ENCODE measurements at places on chromosomes 6 and 20. TPM values are rescaled to one million over a fixed set of nuclear protein-coding genes. Genes with fewer than 3 reads are reported as not detected.

- H3K4me3 ChIP-seq, result no peak overlapping the region
- H3K27ac ChIP-seq, result no peak overlapping the region
- H3K27me3 ChIP-seq, result no peaks in the 10 kb centered on the region
- DNase-seq, result no peak
- no peaks in the 10 kb centered on the region for H3K4me1 ChIP-seq
Observed at GRCh38 chr20:5767493-5768098, 17.4 kb downstream of the SHLD1 start.

DNA sequence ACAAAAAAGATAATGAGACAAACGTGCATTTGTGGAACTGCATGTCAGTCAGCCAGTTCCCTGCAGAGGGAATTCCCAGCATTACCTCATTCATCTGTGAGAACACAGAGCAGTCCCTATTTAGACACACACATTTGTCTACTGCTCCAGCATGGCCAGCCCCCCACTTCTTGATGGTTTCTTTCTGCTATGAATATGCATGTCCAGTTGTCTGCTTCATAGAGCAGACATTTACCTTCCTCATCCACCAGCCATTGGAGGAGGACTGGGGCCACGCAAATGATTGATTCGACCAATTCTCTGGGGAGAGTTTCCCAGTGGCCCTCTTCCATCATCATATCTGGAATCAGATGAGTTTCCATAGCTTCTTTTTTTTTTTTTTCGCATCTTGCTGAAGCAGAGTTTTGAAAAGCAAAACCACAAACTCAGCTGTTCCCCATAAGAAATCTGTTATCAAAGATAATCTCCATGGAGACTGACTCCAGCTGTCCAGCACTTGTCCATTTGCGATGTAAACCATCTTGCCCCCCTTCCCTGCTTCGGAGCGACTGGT is 11.8 kb downstream of the ENPP1 start:
- no peak overlapping the region for H3K27ac ChIP-seq
- H3K27me3 ChIP-seq, result no peaks in the 10 kb centered on the region
- no peaks in the 10 kb centered on the region for H3K4me1 ChIP-seq
- no peak overlapping the region for H3K4me3 ChIP-seq
- no peak for DNase-seq
- H3K36me3 ChIP-seq, result no peaks in the 10 kb centered on the region

The DDR1 gene
- total RNA-seq, result 181 TPM

DNA sequence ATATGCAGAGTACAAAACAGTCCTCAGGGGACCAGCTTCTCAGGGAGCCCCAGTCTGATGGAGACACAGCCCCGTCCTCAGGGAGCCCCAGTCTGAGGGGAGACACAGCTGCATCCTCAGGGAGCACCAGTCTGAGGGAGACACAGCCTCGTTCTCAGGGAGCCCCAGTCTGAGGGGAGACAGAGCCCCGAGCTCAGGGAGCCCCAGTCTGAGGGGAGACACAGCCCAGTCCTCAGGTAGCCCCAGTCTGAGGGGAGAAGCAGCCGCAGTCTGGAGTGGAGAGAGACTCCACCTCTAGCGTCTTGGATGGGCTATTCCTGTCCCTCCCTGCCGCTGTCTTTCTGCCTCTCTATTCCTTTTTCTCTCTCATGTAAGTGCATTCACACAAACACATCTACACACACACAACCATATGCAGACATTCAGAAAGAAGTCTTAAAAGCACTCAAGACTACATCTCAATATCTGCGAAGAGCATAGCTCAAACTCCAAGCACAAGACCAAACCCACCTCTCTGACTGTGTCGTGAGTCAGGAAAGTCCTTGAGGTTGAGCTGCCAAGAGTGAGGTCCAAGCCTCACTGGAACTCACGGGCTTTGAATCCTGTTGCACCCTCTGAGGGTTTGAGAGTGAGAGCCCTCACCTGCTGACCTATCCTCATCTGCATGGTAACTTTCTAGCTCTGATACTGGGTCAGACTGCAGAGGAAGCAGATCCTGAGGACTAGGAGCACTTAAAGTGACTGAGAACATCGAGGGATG is 53.1 kb upstream of the SAYSD1 start:
- no peaks in the 10 kb centered on the region for H3K27me3 ChIP-seq
- H3K27ac ChIP-seq, result no peak overlapping the region
- H3K4me3 ChIP-seq, result no peak overlapping the region
- H3K4me1 ChIP-seq, result no peaks in the 10 kb centered on the region
- no peaks in the 10 kb centered on the region for H3K36me3 ChIP-seq

GRCh38 chr6:24865161-24865560 is 66.4 kb upstream of the ARMH2 start:
- no peak overlapping the region for H3K4me3 ChIP-seq
- no peak overlapping the region for H3K27ac ChIP-seq
- no peaks in the 10 kb centered on the region for H3K27me3 ChIP-seq
- H3K36me3 ChIP-seq, result peaks cover 37% of the 10 kb centered on the region
- no peak for DNase-seq

DNA sequence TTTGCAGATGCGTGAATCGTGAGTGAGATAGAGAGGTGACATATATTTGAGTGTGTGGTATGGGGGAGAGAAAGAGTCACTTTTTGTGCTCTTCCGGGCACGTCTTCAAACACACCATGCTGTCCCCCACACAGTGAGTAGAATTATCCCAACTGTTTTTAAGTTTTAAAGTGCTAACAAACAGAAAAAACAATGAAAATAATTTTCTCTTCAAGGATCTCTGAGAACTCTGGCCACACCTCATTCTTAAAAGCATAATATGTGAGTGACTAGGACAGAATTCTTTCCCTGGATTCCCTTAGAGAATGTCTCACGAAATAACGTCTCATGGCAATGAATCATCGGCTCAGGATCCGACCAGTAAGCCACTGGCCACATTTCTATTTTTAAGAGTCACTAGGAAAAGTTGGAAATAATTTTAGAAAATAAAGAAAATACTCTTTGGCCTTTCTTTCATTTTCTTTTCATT is 235.7 kb upstream of the ZNF217 start:
- H3K4me3 ChIP-seq, result no peak overlapping the region
- DNase-seq, result no peak

The PKIG gene
- 25.4 TPM for total RNA-seq

The ENPP5 gene
- 7.8 TPM for total RNA-seq

- no peak for DNase-seq
- H3K4me3 ChIP-seq, result no peak overlapping the region
- H3K36me3 ChIP-seq, result no peaks in the 10 kb centered on the region
- H3K4me1 ChIP-seq, result no peaks in the 10 kb centered on the region
Observed at GRCh38 chr6:126600258-126600916, 260.5 kb downstream of the CENPW start.

DNA sequence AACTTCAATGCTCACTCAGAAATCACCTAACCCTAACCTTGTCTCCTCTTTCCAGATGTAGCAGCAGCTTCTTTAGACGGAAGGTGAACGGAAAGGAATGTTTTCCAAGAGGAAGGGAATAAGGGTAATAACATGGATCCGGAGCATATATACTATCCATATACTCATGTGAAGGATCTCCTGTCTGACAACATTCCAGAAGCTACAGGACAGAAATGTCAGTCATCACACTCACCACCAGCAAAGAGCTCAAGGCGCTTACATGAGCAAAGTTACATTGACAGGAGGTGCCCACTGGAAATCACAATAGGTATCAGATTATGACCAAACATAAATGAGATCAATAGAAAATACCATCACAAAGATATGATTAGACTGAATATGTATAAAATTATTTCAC is 122.1 kb upstream of the CCDC28A start:
- DNase-seq, result no peak
- H3K27me3 ChIP-seq, result no peaks in the 10 kb centered on the region
- H3K27ac ChIP-seq, result no peak overlapping the region
- H3K4me1 ChIP-seq, result no peaks in the 10 kb centered on the region
- no peaks in the 10 kb centered on the region for H3K36me3 ChIP-seq

GRCh38 chr20:5557123-5557522 is 193.1 kb upstream of the SHLD1 start:
- peak; percentile 75 for DNase-seq
- no peaks in the 10 kb centered on the region for H3K36me3 ChIP-seq
- no peaks in the 10 kb centered on the region for H3K4me1 ChIP-seq
- no peaks in the 10 kb centered on the region for H3K27me3 ChIP-seq

GRCh38 chr20:43532416-43533055 is 25.0 kb downstream of the L3MBTL1 start:
- H3K4me1 ChIP-seq, result no peaks in the 10 kb centered on the region
- H3K27ac ChIP-seq, result no peak overlapping the region
- H3K27me3 ChIP-seq, result no peaks in the 10 kb centered on the region
- peaks cover 6% of the 10 kb centered on the region for H3K36me3 ChIP-seq
- H3K4me3 ChIP-seq, result no peak overlapping the region

- no peaks in the 10 kb centered on the region for H3K36me3 ChIP-seq
- no peaks in the 10 kb centered on the region for H3K27me3 ChIP-seq
- H3K4me3 ChIP-seq, result no peak overlapping the region
- no peak for DNase-seq
- H3K4me1 ChIP-seq, result no peaks in the 10 kb centered on the region
- H3K27ac ChIP-seq, result no peak overlapping the region
Observed at GRCh38 chr6:168778201-168778600, 337.2 kb downstream of the SMOC2 start.

The JPH2 gene
- total RNA-seq, result 1.5 TPM

- H3K27me3 ChIP-seq, result no peaks in the 10 kb centered on the region
- no peaks in the 10 kb centered on the region for H3K36me3 ChIP-seq
- no peak overlapping the region for H3K4me3 ChIP-seq
Observed at GRCh38 chr6:114135363-114135971, 164.5 kb upstream of the HDAC2 start.

The SPATS1 gene
- not detected for total RNA-seq

The PSMB9 gene
- 2.9 TPM for total RNA-seq

- no peak overlapping the region for H3K27ac ChIP-seq
- no peaks in the 10 kb centered on the region for H3K27me3 ChIP-seq
- no peak overlapping the region for H3K4me3 ChIP-seq
- no peaks in the 10 kb centered on the region for H3K36me3 ChIP-seq
- H3K4me1 ChIP-seq, result no peaks in the 10 kb centered on the region
Observed at GRCh38 chr6:160995271-160995670, 3.7 kb downstream of the MAP3K4 start.

The LZTS3 gene
- 33.3 TPM for total RNA-seq

The IGF2R gene
- 74.1 TPM for total RNA-seq

DNA sequence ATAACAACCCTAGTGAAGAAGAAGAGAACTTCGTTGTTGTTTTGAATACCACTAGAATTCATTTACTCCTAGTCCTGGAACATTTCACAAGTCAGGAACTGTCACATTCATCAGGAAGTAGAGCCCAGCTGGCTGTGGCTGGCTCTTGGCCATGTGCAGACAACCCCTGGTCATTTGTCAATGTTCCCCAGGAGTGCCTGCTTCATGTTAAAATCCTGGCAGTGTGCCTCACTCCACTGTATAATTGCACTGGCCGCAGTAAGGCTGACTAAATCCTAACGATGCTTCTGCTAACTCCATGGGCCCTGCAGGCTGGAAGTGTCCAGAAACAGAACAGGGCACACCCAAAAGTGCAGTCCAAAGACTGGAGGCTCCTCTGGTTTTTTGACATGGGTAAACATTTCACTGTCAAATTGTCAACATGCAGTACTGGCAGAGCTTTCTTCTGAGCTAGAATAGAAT is 41.5 kb upstream of the ADGRF1 start:
- no peak overlapping the region for H3K27ac ChIP-seq
- H3K36me3 ChIP-seq, result no peaks in the 10 kb centered on the region
- no peaks in the 10 kb centered on the region for H3K27me3 ChIP-seq
- no peak overlapping the region for H3K4me3 ChIP-seq

The MBOAT1 gene
- 19.6 TPM for total RNA-seq

DNA sequence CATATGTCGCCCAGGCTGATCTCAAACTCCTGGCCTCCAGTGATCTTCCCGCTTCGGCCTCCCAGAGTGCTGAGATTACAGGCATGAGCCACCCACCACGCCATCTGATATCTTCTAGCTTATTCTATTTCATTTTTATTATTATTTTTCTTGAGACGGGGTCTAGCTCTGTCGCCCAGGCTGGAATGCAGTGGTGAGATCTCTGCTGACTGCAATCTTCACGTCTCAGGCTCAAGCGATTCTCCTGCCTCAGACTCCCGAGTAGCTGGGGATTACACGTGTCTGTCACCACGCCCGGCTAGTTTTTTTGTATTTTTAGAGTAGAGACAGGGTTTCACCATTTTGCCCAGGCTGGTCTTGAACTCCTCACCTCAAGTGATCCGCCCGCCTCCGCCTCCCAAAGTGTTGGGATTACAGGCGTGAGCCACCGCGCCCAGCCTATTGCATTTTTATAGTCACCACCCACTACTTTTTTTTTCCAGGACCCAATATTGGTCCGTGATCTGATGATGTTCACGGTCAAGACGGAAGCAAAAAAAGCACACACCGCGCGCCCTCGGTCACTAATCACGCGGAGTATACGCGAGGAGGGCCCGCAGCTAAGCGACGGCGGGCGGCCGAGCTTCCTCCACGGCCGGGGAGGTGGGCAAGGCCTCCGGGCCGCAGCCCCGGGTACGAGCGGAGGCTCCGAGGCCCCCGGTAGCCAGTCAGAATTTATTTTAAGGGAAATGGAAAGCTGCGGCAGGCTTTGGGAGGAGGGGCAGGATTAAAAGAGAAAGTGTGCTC is 1.1 kb upstream of the LSM14B start:
- peaks cover 12% of the 10 kb centered on the region for H3K36me3 ChIP-seq
- H3K4me1 ChIP-seq, result peaks cover 4% of the 10 kb centered on the region
- H3K27ac ChIP-seq, result peak overlapping the region; percentile 30
- no peak for DNase-seq

- no peaks in the 10 kb centered on the region for H3K27me3 ChIP-seq
- no peak overlapping the region for H3K4me3 ChIP-seq
Observed at GRCh38 chr6:79239536-79240168, 5.2 kb upstream of the HMGN3 start.

The ATP6V1G2 gene
- total RNA-seq, result 2.9 TPM

Measured in H1 (cell line).